ENCODE measurements at places on chromosomes 7 and 10.

GRCh38 chr7:90816511-90817142, 220.5 kb downstream of the CDK14 start:
- peak; percentile 99 for DNase-seq

DNA sequence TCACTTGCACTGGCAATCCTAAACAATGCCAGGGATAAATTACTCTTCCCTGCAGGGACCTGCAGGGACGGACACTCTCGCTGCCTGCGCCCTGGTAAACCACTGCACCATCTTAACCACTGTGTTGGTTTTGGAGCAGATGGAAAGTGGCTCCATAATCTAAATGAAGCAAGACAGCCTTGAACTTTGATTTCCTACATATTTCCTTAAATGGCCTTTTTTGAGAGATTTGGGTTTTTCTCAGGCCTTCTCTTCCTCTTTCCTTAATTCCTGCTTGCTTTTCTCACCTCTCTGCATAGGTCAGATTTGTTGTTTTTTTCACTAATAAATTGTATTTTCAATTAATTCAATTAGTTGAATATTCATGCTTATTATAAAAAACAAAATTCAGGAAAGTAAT, 2.8 kb downstream of the PILRA start:
- DNase-seq: no peak

GRCh38 chr10:69960988-69961880, 91.4 kb upstream of the MACROH2A2 start:
- DNase-seq: no peak

GRCh38 chr7:112416127-112416526, 34.1 kb upstream of the IFRD1 start:
- peak; percentile 50 for DNase-seq

GRCh38 chr7:139914306-139915267, 85.5 kb downstream of the TBXAS1 start:
- peak; percentile 77 for DNase-seq

DNA sequence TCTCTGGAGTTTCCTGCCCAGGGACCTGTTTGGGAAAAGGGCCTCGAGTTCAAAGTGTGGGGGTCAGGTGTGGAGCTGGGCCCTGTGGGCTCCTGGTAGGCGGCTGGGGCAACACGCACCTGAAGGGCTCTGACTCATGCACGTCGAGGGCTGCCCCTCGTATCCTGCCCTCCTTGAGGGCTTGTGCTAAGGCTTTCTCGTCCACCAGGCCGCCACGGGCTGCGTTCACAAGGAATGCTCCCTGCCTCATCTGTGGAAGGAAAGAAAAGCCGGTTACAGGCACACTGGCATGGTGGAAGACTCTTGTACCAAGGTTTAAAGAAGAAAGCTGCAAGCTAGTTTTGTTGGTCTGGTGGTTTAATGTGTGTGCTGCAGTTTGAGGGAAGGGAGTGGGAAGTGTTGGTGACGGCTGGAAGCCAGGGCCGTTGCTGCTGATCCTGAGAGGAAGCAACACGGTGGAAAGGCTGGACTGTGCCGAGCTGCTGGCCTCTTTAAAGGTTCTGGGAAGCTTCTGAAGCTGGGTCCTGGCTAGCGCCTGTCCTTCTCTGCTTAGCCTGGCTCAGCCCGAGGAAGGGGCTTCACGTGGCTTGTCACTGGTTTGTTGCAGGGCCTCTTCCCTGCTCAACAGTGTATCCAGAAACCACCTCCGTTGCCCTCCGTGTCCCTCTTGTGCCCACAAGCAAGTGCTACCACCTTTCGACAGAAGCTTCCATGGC, 52.0 kb downstream of the ZRANB1 start:
- no peak for DNase-seq

DNA sequence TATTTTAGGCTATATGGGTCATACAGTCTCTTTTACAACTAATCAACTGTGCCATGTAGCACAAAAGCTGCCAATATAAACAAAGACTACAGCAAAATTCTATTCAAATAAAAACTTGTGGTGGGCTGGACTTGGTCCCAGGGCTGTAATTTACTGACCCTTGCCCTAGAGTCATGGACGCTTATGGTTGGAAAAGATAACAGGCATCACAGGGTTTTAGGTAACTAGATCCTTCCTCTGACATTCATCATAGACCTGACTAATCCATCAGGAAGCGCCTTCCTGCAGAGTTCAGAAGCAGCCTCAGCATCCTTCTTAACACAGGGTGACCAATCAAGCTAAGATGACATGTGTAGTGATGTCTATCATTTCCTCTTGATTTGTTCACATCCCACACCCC, 40.2 kb upstream of the GPAM start:
- DNase-seq: peak; percentile 36

DNA sequence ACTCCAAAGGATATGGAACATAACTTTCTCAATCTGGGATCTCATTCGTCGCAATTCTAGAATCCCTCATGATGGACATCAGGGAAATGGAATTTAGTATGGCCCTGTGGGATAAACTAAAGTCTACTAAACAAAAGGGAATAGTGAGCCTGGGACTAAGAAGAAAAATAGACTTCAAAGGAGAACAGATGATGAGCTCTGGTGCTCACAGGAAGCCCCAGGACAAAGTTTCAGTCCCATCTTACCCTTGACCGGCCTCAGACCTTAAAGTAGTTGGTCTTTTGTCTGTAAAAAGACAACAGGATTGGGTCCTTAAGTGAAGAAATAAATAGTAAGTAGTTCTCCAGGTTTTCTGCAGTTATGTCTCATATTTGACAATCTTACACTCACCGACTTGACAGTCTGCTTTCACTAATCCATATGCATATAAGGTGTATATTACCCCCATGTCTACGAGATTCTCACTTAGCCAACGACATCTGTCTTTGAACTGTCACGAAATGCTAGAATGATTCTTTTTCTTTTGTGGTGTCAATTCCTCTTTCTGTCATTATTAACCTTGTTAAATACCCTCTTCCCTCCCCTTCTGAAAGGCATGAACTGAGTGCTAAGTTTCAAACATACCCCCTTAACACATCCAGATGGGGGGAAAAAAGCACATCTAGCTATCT, 10.9 kb upstream of the IKZF1 start:
- DNase-seq: no peak

DNA sequence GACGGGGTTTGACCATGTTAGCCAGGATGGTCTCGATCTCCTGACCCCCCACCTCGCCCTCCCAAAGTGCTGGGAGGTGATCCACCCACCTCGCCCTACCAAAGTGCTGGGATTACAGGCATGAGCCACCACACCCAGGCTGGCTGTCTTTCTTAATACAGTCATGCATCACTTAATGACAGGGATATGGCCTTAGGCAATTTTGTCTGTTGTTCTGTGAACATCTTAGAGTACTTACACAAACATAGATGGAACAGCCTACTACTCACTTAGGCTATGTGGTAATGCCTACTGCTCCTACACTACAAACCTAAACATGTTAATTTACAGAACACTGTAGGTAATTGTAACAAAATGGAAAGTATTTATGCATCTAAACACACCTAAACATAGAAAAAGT, 106.6 kb upstream of the KCNMA1 start:
- DNase-seq: no peak

DNA sequence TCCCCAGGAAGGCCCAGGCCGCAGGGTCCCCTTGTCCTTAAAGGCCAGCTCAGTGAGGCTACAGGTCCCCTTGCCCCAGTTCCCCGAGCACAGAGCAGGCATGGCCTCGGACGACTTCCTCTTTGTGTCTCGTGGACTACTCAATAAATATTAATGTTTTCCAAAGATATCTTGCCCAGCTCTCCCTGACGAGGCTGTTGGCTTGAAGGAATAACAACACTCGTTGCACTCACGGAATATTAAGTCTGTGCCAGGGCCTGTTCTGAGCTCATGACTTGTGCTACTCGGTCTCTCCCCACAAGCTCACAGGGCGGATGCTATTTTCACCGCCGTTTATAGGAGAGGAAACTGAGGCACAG, 68.2 kb downstream of the CUX1 start:
- DNase-seq: no peak

GRCh38 chr7:133299676-133300075, 46.8 kb downstream of the EXOC4 start:
- DNase-seq: no peak

- DNase-seq: no peak
Observed at GRCh38 chr10:63438506-63439498, 27.0 kb downstream of the JMJD1C start.

DNA sequence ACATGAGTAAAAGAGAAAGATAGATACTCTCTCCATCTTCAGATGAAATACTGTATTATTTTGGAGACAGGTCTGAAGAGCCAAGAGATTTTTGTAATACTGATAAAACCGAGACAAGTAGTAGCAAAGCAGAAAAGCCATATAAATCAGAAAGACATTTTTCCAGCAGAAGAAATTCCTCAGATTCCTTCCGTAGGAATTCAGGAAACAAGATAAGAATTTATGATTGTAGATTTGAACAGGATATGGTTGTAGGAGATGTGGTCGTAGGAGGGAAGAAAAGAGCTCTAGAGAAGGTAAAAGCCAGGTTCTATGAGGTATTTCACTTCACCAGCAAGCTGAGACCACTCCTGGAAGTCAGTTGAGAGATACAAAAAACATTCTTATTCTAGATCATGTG, 17.6 kb upstream of the AASS start:
- DNase-seq: peak; percentile 30

DNA sequence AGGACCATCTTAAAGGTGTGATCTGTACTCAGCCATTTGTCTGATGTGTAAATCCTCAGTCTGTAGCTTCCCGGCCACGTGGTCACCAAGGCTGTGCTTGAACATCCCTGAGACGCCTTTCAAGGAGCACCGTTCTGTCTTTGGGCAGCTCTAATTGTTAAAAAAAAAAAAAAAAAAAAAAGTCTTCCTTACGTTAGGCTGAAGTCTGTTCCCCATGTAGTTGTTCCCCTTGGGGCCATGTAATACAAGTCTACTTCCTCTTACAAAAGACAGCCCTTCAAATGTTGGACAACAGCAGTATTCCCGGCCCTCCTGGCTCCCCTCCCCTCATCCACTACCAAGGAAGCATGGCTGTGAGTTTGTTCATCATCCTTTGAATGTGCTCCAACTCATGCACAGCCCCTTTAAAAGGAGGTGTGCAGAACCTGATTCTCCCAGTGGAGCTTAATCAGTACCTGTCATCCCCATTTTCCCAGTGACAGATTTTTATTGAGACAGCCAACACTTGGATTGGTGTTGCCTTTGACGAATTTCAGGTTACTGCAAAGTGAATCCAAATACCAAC, 392.2 kb upstream of the GALNT17 start:
- DNase-seq: no peak

GRCh38 chr10:61919646-61920215, 18.2 kb downstream of the ARID5B start:
- peak; percentile 38 for DNase-seq

DNA sequence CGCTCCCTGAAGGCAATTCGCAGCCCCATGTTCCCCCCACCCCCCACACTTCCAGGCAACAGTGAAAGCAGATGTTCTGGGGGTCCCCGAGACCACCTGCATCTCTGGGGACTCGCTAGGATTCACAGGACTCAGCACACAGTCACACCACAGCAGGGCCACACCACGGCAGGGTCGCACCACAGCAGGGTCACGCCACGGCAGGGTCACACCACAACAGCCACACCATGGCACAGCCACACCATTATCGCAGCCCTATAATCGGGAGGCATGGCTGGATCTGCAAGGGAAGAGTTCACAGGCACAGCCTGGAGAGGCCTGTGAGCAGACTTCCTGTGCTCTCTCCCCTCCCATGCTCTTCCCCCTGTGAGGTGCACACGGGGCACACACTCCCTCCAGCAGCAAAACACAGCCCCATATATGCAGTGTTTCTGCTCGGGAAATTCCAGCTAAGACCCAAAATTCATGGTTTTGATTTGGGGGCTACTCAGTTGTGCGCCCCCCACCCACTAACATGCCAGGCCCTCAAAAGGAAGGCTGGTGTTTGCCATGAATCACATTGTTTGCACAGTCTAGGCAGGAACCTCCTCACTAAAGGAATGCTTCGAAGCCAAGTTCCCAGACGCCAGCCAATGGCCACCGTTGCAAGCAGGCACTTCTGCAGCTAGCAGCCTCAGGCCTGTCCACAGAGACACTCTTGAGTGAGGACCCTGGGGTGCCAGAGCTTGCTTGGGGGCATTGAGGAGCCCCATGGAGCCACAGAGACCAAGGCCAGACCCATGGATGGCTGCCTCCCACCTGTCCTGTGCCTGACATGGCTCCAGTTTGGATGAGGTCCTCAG, 7.0 kb upstream of the DPYSL4 start:
- DNase-seq: no peak
